Stimulated activated CD8-positive, alpha-beta memory T cell treated with anti-CD3 and anti-CD28 coated beads, Interleukin-7, amount 100 ng/mL, for 4 hours (primary cell): ENCODE measurements at places on chromosomes 13 and 19.

DNA sequence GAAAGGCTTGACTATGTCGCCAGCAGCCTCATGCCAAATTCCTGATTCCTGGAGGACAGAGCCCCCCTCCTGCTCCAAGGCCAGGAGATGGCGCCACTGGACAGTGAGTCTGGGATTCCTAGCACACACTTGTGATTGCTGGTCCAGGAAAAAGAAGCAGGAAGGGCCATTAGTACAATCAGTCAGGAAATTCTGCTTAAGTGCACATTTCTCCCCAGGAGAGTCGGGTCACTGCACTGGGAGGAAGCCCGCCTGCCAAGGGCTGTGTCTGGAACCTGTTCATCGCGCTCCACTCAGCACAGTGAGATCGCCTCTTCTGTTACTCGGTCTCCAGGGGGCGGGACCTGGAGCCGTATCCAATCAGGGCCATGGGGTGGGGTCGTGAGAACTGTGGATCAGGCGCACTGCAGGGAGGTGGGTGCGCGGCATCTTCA is 65.1 kb downstream of the ZNF823 start:
- no peak for DNase-seq

DNA sequence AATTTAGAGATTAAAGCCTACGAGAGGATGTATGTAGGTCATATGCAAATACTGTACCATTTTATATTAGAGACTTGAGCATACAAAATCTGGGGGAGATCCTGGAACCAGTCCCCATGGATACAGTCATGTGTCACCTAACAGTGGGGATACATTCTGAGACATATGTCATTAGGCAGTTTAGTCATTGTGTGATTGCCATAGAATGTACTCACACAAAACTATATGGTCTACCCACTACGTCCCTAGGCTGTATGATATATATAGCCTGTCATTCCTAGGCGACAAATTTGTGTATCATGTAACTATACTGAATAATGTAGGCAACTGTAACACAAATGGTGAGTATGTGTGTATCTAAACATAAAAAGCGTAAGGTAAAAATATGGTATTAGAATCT is 62.8 kb downstream of the WDFY2 start:
- no peak for DNase-seq

- no peak for DNase-seq
Observed at GRCh38 chr19:27890696-27891095, 1322.3 kb downstream of the UQCRFS1 start.

GRCh38 chr13:109695402-109696190 is 90.8 kb downstream of the IRS2 start:
- DNase-seq = no peak

GRCh38 chr19:40411125-40411842 is 1.9 kb downstream of the PRX start:
- no peak for DNase-seq

- no peak for DNase-seq
Observed at GRCh38 chr19:54254195-54254906, 2.7 kb downstream of the LILRB5 start.

DNA sequence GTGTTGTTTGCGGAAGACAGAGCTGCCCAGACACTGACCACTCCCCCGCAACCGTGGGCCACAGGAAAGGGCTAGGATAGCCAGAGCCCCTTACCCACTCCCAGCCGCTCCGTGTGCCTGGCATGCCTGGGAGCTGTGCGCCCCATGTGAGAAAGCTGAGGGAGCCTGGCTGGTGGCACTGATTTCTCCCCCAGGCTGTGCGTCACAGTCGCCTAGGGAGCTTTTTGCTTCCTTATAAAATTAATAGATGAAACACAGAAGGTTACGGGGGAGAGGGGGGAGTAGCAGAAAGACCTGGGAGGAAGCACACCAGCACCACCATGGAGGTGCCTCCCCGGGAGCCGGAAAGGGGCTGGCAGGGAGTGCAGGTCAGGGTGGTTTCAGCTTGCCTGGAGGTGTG is 24.7 kb downstream of the DPF1 start:
- no peak for DNase-seq

GRCh38 chr13:113856716-113857065 is 7.2 kb downstream of the GAS6 start:
- DNase-seq = no peak

- no peak for DNase-seq
Observed at GRCh38 chr19:30567536-30568232, 195.5 kb downstream of the ZNF536 start.

- no peak for DNase-seq
Observed at GRCh38 chr19:56720281-56720680, 48.7 kb upstream of the ZNF835 start.

- no peak for DNase-seq
Observed at GRCh38 chr19:56155124-56155687, 14.1 kb downstream of the ZNF444 start.

DNA sequence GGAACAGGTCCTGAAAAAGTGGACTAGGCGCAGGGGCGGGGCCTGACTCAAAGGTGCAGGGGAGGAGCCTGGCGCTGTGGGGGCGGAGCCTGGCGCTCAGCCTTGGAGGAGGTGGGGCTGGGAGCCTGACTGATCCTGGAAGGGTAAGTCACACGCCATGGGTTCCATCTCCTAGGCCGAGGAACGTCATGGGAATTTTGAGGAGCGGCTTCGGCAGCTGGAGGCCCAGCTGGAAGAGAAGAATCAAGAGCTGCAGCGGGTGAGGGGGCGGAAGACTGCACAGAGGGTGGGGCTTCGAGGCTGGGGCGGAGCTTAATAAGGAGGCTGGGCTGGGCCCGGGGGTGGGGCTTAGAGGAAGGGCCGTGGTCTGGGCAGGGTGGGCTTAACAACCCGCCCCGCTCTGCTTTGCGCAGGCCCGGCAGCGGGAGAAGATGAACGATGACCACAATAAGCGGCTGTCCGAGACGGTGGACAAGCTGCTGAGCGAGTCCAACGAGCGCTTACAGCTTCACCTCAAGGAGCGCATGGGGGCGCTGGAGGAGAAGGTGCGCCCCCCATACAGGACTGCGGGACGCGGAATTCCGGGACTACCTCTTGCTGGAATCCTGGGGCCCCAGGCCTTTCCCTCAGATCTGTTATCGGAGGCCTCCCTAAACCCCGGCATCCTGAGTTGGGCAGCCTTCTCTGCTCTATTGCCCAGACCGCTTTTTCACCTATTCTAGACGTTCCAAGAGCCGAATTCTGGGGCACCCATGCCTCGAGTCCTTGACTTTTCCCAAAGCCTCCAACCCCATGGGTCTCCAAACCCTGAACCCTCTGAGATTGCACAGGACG is 14.5 kb downstream of the PPFIA3 start:
- no peak for DNase-seq

DNA sequence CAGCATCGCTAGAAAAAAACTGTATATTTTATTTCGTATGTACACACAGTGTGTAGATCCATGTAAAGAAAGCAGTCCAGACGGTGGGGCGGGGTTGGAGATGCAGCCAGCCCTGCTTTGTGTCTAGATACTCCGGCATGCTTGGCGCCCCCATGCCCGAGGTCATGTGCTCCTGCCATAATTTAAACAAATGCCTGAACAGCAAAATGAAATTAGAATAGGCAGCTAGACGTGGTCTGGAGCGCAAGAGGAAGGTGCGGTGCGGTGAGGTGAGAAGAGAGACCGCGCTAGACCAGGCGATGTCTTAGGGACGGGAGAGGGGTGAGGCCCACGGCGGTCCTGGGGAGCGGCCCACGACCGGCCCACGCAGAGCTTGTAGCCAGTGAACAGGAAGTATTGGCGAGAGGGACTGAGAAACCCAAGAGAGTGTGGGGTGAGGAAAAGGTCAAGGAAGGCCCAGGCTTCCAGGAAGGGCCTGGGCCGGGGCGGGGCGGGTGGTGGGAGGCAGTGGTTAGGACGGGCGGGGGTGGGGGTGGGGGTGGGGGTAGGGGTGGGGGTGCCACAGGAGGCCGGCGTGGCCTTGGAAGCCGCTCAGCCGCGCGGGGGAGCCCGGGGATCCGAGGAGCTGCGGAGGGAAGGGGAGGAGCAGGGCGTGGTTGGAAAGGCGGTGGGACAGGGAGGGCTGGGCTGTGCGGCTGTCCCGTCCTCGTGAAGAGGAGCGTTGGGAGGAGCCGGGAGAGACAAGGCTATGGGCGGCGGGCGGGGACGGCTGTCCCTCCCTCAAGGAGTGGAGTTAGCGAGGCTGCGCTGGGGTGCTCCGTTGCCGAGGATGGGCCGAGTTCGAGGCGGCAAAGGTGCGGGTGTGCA is 254.7 kb upstream of the SGCG start:
- no peak for DNase-seq

GRCh38 chr19:1492474-1493006 is 1.6 kb downstream of the REEP6 start:
- no peak for DNase-seq

DNA sequence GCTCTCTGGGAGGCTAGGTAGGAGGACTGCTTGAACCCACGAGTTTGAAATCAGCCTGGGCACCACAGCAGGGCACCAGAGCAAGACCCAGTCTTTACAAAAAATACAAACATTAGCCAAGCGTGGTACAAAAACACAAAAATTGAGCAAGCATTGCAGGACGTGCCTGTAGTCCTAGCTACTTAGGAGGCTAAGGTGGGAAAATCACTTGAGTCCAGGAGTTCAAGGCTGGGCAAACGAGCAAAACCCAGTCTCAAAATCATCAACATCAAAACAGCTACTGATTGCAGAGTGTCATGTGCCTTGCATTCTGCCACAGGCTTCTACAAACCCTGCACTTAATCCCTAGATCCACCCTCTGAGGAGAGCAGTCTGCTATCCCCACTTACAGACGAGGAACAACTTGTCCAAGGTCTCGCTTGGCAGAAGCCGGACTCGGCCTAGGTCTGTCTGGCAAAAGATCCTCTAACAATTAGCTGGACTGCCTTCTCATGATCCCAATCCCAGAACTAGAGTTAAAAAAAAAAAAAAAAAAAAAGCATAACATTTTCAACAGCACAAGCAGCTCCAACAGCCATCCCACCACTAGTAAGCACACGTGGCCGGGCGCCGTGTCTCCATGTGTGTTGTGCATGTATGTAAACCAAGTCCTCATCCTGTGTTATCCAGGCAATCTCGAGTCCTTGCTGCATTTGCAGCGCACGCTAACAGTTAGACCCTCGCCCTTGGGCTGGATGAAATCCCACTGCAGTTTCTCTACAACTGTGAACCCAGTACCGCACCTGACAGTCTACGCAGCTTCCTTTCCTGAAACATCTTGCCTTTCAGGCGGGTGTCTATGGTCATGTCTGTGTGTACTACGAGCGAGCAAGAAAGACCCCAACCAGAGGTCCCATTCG is 2.0 kb downstream of the PPP6R1 start:
- DNase-seq = no peak

- DNase-seq = no peak
Observed at GRCh38 chr13:38670627-38671026, 16.2 kb upstream of the FREM2 start.

DNA sequence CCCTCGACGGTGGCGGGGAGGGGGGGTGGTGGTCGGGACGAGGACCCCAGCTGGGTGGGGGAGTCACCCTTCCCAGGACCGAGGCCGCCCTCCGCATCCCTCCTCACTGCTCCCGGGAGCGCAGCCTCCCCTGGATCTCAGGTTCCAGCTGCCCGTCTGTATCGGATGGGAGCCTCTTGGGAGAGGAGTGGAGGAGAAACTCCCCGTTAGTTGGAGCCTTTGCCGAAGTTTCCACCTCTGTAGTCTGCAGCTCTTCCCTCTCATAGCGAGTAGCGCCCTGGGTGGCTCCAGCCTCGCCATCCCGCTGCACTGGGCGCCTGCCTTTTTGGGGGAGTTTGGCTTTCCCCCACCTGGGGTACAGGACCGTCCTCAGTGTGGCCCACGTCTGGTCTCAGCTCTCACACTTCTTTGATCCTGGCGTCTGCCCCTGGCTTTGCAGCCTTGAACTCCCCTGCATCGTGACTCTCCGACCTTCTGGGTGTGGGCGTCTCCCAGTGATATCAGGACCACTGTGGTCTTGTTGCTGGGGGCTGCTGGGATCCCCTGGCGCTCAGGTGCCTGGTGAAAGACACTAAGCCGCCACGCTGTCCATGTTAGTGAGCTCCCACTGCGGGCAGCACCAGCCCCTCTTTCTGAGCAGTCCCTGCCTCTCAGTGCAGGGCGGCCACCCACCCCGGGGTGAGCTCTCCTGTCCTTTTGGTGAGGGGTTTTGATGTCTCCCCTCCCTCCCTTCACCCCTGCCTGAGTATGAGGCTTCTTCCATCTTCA is 1.1 kb downstream of the CNOT3 start:
- DNase-seq = no peak

DNA sequence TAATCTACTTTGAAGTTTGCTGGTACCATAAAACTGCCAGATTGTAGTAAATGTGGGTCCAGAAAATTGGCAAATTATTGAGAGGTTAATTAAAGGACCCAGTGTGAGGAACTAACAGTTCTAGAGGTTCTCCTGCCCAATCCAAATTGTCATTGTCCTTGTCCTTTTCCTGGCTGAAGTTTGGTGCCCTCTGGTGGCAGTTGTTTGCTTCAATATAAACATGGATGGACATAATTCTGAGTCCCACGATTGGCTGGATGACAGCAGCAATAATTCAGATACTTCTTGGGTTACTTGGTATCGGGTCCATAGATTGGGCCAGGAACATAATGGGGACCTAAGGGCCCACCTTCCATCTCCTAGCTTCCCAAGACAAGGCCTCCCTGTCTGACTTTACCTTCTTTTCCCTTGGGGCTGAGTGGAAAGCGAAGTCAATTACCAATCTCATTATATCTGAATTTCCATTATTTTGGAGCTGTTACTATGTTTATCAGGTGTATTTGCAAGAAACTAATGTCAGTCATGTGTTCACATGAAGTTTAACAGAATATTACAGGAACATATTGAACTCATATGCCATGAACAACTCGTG is 33.8 kb upstream of the GARRE1 start:
- DNase-seq = no peak

GRCh38 chr19:10690341-10690781 is 10.9 kb upstream of the QTRT1 start:
- no peak for DNase-seq

- DNase-seq = no peak
Observed at GRCh38 chr13:111515307-111515617, 194.8 kb downstream of the TEX29 start.

DNA sequence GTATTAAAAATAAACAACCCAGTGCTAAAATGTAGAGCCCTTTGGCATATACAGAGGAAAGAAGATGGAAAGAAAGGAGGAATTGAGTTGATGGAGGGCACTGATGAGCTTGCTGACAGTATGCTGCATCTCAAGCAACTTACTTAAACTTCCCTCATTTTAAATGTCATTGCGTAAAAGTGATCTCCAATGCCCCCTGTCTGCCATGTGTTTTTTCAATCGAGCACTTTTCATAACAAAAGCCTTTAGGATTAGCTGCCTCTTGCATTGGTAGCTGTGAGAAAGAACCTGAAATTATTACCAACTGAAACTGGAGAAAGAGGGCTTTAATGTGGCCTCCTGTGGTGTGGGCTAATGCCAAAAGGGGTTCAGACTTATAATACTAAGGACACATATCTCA is 541.6 kb downstream of the SUCLA2 start:
- no peak for DNase-seq

GRCh38 chr13:45393941-45394570 is 24.1 kb downstream of the SLC25A30 start:
- no peak for DNase-seq

DNA sequence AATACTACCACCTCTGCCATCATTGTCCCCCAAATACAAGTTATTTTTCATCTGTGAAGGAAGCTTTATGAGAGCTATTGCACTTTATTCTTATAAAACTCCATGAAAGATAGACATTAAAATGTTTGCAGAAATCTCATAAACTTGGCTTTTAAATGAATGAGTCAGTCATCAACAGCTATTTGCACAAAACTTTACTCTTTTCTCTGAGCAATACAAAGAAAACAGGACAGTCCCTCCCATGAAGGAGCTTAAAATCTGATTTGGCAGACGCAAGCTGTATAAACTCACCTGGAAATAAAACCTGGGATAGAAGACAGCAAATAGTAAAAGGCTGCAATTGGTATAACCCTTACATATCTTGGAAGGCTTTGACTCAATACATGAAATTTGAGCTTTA is 16.6 kb upstream of the RCBTB1 start:
- no peak for DNase-seq

- no peak for DNase-seq
Observed at GRCh38 chr19:17468302-17469091, 1.8 kb upstream of the SLC27A1 start.
